ENCODE measurements at places on chromosomes 5 and 9.

GRCh38 chr5:91493086-91493485 is 110.0 kb upstream of the ARRDC3 start:
- no peak for DNase-seq

GRCh38 chr5:62786099-62786498 is 207.5 kb downstream of the LRRC70 start:
- DNase-seq, result no peak

DNA sequence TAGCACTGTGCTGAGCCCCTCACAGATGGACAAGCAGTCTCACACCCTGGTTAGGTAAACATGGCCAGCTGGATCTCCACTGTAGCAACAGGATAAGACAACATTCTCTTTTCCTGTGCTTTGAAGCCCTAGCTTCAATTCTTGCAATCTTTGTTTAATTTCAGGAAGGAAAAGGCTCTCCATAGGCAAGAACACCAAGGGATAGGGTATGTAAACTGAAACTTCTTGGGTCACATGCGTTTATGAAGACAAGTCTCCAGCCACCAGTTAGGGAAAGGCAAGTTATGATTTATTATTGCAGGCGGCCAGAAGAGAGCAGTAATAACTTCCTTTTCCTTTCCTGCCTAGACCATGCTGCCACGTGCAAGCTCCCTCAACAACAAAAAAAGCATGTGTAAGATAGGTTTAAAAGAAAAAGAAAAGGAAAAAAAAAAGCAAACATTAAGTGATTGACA is 50.1 kb upstream of the POU5F2 start:
- DNase-seq, result no peak

GRCh38 chr9:130364619-130365322 is 80.0 kb upstream of the ASS1 start:
- DNase-seq, result no peak

GRCh38 chr9:73565026-73565425 is 413.4 kb downstream of the ANXA1 start:
- no peak for DNase-seq
